Neural crest cell (in vitro differentiated cells): ENCODE measurements at places on chromosomes 11 and 22. TPM values are rescaled to one million over a fixed set of nuclear protein-coding genes. Genes with fewer than 3 reads are reported as not detected.
A peak's percentile ranks its signal among the peaks of the same experiment; 100 is the strongest.

TRIOBP gene
- total RNA-seq, result 45.8 and 53.2 TPM in 2 replicates

PIWIL4 gene
- 0.68 and 0.72 TPM in 2 replicates for total RNA-seq

MEI1 gene
- total RNA-seq, result 0.16 and 0.48 TPM in 2 replicates

PARVA gene
- 36.2 and 40.0 TPM in 2 replicates for total RNA-seq

EMSY gene
- 39.1 and 40.1 TPM in 2 replicates for total RNA-seq

OR6A2 gene
- 0.20 and 0.21 TPM in 2 replicates for total RNA-seq

DNA sequence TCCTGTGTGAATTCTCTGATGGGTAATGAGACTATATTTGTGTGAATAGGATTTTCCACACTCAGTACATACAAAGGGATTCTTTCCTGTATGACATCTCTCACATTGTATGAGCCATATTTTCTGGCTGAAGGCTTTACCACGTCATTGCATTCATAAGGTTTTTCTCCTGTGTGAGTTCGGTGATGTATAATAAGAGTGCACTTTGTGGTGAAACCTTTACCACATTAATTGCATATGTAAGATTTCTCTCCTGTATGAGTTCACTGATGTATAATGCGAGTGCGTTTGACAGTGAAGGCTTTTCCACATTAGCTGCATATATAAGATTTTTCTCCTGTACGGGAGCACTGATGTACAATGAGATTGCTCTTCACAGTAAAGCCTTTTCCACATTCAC is 455.4 kb upstream of the CNTN5 start:
- peaks cover 18% of the 10 kb centered on the region for H3K4me1 ChIP-seq
- no peaks in the 10 kb centered on the region for H3K27me3 ChIP-seq
- no peaks in the 10 kb centered on the region for H3K36me3 ChIP-seq
- no peak overlapping the region for H3K4me3 ChIP-seq

- H3K36me3 ChIP-seq, result no peaks in the 10 kb centered on the region
- no peak for DNase-seq
- no peaks in the 10 kb centered on the region for H3K4me1 ChIP-seq
- no peak overlapping the region for H3K4me3 ChIP-seq
- H3K27me3 ChIP-seq, result peaks cover 2% of the 10 kb centered on the region
These were observed 416.8 kb upstream of the TENM4 start for GRCh38 chr11:79857377-79858214.

GRCh38 chr11:112225753-112226061 is 521 bp upstream of the PTS start:
- H3K4me3 ChIP-seq, result peak overlapping the region; percentile 97
- H3K27me3 ChIP-seq, result peaks cover 17% of the 10 kb centered on the region
- peaks cover 21% of the 10 kb centered on the region for H3K4me1 ChIP-seq
- peak overlapping the region; percentile 45 for H3K27ac ChIP-seq

- no peaks in the 10 kb centered on the region for H3K36me3 ChIP-seq
- H3K4me1 ChIP-seq, result peaks cover 7% of the 10 kb centered on the region
- no peak for DNase-seq
These were observed 18.4 kb upstream of the TLCD5 start for GRCh38 chr11:120306519-120307242.

DNA sequence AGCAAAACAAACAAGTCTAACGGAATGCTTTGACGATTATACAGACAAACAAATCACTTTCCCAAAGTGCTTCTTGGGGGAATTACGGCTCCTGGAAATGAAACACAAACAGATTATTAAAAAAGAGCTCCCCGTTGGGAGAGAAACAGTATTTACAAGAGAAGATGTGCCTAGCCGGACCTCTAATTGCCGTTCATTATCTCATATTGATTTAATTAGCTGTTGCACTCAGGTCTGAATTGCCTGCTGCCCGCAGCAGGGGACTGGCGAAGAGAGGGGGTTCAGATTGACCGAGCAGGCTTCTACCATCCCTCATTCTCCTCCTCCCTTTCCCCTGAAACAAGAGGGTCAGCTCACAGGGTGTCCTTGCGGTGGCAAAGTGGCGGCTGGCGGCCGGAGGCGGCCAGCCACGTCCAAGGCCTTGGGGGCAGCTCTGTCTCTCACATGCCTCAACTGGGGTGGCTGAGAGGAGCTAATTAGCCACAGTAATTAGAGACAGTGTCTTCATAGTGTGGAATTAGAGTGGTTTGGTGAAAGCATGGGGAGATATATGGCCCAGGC is 295.1 kb downstream of the MIAT start:
- no peak for DNase-seq
- H3K36me3 ChIP-seq, result no peaks in the 10 kb centered on the region
- peaks cover 16% of the 10 kb centered on the region for H3K4me1 ChIP-seq
- no peak overlapping the region for H3K27ac ChIP-seq
- no peak overlapping the region for H3K4me3 ChIP-seq

GRCh38 chr11:117232092-117232878 is at the start of gene RNF214:
RNF214 (plus strand) TSS chr11:117232671; CDS start chr11:117234273, 1,602 bp downstream.
- H3K27ac ChIP-seq, result peak within 1 kb of the TSS; percentile 99
- H3K27me3 ChIP-seq, result no peaks in the 10 kb centered on the region
- peak; percentile 72 for DNase-seq
- H3K4me1 ChIP-seq, result peaks cover 32% of the 10 kb centered on the region
- peak within 1 kb of the TSS; percentile 99 for H3K4me3 ChIP-seq

DNA sequence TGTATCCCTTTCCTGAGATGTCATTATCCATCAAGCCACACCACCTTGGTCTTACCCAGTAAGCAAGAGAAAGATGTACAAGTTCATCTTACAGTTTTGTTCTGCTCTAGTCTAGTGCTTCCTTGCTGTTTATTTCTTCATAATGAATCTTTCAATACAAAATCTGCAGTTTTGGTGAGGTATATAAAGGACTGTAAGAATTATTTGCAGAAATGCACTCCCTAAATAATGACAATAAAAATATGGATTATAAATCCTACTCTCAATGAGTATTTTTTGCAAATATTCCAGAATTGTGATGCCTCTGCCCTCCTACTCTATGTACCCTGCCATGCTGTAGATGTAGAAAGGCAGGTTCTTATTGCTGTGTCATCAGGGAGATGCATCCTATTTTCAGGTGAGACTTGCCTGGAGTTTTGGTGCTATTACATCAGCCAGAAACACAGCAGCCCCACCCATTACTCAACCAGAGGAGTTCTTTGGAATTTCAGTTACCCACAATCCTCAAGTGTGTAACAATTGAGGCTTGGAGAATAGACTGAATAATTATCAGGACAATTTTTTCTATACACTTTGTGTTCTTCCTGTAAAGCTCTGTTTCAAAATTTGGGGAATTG is at the start of gene OR10S1:
Gene OR10S1, minus strand, starts transcription at position 51 of the 617 bp plus-strand sequence. CDS start 117 bp downstream, outside the sequence.
- peaks cover 21% of the 10 kb centered on the region for H3K4me1 ChIP-seq
- no peak for DNase-seq
- H3K27me3 ChIP-seq, result no peaks in the 10 kb centered on the region

- peak; percentile 23 for DNase-seq
- peaks cover 24% of the 10 kb centered on the region for H3K4me1 ChIP-seq
- no peaks in the 10 kb centered on the region for H3K36me3 ChIP-seq
- no peaks in the 10 kb centered on the region for H3K27me3 ChIP-seq
- H3K4me3 ChIP-seq, result no peak overlapping the region
These were observed 469.9 kb downstream of the MN1 start for GRCh38 chr22:27331526-27332281.

- no peaks in the 10 kb centered on the region for H3K27me3 ChIP-seq
- no peaks in the 10 kb centered on the region for H3K4me1 ChIP-seq
- H3K36me3 ChIP-seq, result no peaks in the 10 kb centered on the region
- H3K27ac ChIP-seq, result no peak overlapping the region
- no peak for DNase-seq
- H3K4me3 ChIP-seq, result no peak overlapping the region
These were observed 3.2 kb upstream of the CACNA1I start for GRCh38 chr22:39567135-39567946.

- DNase-seq, result no peak
- H3K4me3 ChIP-seq, result no peak overlapping the region
- H3K36me3 ChIP-seq, result peaks cover 22% of the 10 kb centered on the region
- no peak overlapping the region for H3K27ac ChIP-seq
These were observed 46.7 kb upstream of the SCUBE2 start for GRCh38 chr11:9138133-9138453.

- H3K27ac ChIP-seq, result no peak overlapping the region
- no peaks in the 10 kb centered on the region for H3K27me3 ChIP-seq
- peaks cover 33% of the 10 kb centered on the region for H3K4me1 ChIP-seq
- no peak for DNase-seq
These were observed 30.8 kb downstream of the MRTFA start for GRCh38 chr22:40605761-40606160.

GRCh38 chr11:127412722-127413380 is 412.3 kb upstream of the KIRREL3 start:
- no peak for DNase-seq
- no peak overlapping the region for H3K4me3 ChIP-seq
- no peak overlapping the region for H3K27ac ChIP-seq
- peaks cover 14% of the 10 kb centered on the region for H3K4me1 ChIP-seq
- no peaks in the 10 kb centered on the region for H3K27me3 ChIP-seq

DNA sequence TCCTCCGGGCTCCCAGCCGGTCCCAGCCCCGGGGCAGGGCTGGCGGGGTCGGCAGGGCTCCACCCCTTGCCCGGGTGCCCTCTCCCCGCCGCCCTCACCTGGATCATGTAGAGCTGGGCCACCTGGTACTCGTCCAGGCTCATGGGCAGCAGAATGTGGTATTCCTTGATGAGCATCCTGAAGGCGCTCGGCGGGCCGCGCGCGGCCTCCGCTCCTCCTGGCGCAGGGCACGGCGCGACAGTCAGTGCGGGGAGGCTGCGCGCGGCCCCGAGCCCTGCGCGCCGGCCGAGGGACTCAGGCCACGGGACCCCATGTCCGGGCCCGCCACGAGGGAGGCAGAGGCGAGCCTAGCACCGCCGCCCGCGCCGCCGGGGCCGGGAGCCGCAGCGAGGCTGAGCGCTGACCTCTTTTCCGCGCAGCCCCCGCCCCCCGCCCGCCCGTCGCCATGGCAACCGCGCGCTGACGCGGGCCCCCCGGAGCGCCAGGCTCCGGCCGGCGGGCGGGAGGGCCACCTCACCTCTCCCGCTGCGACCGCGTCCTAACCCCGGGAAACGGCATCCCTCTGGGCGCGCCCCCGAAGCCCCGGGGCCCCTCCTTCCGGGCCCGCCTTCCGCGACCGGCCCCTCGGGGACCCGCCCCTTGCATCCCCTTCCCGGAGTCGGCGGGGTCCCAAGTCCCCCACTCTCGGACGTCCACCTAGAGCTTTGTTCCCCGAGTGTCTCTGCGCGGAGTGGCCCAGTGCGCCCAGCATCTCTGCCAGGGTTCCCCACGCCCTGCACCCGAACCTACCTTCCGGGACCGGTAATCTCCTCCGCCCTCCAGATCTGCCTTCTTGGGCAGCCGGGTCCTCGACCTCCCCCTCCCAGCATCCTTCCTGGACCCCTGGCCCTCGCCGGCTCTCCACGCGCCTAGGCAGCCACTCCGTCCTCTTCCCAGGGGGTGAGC is 886 bp downstream of the PITPNM1 start:
- DNase-seq, result peak; percentile 40
- H3K36me3 ChIP-seq, result peaks cover 12% of the 10 kb centered on the region
- H3K27ac ChIP-seq, result peak overlapping the region; percentile 75

DNA sequence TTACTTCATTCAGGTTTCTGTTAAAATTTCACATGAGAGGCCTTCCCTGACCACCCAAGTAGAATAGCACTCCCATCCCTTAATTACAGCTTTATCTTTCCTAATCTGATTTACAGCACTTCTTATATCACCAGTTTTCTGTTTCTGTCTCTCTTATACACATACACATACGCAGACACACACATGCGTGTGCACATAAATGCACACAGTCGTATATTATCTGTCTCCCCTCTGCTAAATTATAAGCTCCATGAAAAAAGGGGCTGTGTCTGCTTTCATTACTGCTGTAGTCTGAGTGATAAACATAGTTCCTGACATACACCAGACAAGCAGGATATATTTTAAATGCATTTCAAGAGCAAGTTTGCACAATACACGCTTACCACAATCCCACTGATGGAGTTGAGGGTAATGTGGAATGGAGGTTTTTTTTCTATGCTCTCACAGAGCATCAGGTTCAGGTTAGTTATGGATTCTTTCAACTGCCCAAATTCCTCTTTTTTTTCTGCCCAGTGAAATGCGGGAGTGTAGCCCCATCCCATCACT is 13.7 kb upstream of the TOP3B start:
- H3K4me3 ChIP-seq, result no peak overlapping the region
- peaks cover 45% of the 10 kb centered on the region for H3K27me3 ChIP-seq
- H3K36me3 ChIP-seq, result no peaks in the 10 kb centered on the region
- no peaks in the 10 kb centered on the region for H3K4me1 ChIP-seq
- DNase-seq, result no peak

- H3K27ac ChIP-seq, result no peak overlapping the region
- DNase-seq, result no peak
- H3K4me3 ChIP-seq, result no peak overlapping the region
- no peaks in the 10 kb centered on the region for H3K27me3 ChIP-seq
- peaks cover 18% of the 10 kb centered on the region for H3K36me3 ChIP-seq
These were observed 62.6 kb downstream of the CWC15 start for GRCh38 chr11:94910779-94911178.

DNA sequence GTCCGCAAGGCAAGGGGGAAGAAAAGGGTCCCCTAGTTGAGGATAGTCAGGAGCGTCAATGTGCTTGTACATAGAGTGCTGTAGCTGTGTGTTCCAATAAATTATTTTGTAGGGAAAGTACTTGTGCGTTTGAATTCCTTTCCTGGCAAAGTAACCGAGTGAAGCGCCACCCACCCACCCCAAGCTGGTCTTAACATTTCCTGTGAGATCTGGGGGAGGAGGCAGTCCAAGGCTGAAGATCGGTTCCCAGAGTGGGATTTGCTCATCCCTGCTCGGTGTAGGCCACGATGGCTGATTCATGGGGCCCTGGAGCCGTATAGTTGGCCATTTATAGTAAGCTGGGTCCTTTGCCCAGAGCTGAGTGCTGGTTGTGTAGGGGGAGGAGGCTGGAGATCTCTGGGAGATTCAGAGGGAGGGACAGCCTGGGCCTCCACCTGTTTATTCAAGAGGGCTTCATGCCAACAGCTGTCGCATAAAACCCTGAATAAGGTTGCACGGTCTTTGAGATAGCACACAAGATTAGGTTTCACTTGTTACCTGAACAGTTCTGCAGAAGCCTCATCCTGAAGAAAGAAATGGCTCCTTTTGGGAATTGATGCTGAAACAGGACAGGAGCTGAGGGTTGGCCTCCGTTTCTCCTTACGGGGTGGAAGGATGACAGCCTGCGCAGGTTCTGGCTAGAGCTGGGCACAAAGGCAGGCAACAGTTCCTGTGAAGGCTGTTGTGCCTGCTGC is 2.4 kb downstream of the ATF4 start:
- H3K27ac ChIP-seq, result peak overlapping the region; percentile 99
- peaks cover 45% of the 10 kb centered on the region for H3K36me3 ChIP-seq
- peaks cover 47% of the 10 kb centered on the region for H3K27me3 ChIP-seq

DNA sequence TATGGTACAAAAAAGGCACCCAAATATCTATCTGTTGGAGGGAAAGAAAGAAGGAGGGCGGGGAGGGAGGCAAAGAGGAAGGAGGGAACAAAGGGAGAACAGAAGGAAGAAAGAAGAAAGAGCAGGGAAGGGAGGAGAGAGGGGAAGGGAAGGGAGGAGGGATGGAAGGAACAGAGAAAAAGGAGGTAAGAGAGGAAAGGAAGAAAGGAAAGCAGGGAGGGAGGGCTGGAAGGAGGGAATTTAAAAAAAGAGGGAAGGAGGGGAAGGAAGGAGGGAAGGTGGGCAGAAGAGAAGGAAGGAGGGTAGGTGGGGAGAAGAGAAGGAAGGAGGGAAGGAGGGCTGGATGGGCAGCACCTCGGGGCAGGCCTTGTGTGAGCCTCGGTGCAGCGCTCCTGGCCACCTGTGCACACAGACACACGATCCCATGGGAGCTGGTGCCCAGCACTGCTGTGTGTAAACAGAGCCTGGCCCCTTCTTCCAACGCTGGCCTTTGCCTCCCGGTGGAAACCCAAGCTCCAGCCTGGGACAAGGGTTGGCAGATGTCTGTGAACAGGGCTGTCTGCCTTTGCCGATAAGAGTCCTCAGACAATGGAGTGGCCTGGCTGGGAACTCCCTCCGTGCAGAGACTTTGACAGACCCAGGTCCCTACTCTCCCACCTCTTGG is 23.2 kb downstream of the SMIM38 start:
- H3K4me1 ChIP-seq, result peaks cover 24% of the 10 kb centered on the region
- H3K27ac ChIP-seq, result peak overlapping the region; percentile 63
- no peaks in the 10 kb centered on the region for H3K36me3 ChIP-seq
